H4 (cell line): ENCODE measurements at places on chromosomes 5 and 9. TPM values are rescaled to one million over a fixed set of nuclear protein-coding genes. Genes with fewer than 3 reads are reported as not detected.

GRCh38 chr5:83931969-83932368, 211.3 kb upstream of the HAPLN1 start:
- no peak for DNase-seq

- DNase-seq: no peak
These were observed 63.8 kb upstream of the RARS1 start for GRCh38 chr5:168422431-168422830.

GRCh38 chr9:126337729-126338372, 11.2 kb downstream of the MVB12B start:
- no peak for DNase-seq

DNA sequence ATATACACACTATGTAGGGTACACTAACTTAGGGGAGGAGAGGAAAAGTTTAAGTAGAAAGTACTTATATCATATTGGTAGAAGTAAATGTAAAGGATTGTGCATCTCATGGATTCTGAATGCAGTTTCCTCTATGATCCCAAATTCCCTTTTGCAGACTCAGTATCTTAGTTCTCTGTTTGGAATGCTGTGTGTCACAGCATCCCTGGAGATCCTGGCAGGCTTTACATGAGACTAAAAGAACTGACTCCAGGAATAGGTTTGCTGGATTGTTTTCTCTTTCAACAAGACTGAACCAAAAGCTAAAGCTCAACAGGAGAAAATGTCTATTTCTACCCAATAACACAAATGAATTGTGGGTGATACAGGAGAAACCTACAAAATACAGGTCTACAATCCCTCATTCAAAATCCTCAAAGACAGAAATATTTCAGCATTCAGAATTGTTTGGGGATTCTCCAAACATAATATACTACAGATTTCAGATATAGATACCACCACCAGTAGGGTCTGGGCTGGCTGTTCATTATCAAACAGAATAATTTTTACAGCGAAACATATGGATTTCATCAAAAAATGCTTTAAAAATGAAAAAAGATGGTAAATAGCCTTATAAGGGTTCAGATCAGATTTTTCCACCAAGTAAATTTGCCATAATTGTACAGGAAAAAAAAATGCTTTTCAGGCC, 324.7 kb upstream of the GRAMD2B start:
- DNase-seq: no peak

GRCh38 chr5:17401470-17402288, 96.4 kb upstream of the TAF11L2 start:
- no peak for DNase-seq

GRCh38 chr5:123810253-123810652, 298.3 kb downstream of the CSNK1G3 start:
- no peak for DNase-seq

DNA sequence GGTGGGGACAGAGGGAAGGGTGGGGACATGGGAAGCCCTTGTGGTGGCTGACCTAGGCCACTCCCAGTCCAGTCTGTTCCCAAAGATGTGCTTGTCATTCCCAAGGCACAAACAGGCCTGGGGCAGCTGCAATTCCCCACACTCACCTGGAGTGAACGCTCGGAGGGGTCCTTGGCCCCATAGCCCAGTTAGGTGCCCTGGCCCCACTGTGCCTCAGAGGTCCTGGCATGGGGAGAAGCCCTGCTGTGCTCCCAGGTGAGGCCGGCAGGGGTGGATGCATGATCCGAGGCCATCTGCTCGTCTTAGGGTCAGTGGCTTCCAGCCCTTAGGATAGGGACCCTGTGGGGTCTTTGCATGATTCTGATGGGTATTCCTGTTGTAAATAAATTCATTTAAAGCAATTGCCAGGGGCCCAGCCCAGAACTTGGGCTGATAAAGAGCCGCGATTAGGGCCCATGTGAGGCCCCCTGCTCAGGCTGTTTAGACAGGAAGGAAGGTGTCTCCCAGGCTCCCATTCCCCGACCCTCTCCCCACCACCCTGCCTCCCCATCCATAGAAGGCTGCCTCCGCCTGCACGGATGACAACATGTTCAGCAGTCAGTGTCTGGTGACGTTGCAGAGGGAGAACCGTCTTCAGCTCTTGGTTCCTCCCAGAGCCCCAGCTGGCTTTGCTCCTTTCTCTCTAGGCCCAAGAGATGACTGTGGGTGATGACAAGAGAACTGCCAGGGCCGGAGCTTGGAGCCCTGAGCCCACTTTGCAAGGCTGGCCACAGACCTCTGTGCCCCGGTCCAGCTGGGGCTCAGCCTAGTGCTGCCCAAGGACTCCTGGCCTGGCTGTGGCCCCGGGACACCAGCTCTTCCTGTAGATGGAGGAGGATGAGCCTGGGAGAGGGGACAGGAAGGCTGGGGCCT, 28.4 kb upstream of the IRX4 start:
- no peak for DNase-seq

GRCh38 chr5:77155179-77155785, 55.2 kb upstream of the PDE8B start:
- no peak for DNase-seq

DNA sequence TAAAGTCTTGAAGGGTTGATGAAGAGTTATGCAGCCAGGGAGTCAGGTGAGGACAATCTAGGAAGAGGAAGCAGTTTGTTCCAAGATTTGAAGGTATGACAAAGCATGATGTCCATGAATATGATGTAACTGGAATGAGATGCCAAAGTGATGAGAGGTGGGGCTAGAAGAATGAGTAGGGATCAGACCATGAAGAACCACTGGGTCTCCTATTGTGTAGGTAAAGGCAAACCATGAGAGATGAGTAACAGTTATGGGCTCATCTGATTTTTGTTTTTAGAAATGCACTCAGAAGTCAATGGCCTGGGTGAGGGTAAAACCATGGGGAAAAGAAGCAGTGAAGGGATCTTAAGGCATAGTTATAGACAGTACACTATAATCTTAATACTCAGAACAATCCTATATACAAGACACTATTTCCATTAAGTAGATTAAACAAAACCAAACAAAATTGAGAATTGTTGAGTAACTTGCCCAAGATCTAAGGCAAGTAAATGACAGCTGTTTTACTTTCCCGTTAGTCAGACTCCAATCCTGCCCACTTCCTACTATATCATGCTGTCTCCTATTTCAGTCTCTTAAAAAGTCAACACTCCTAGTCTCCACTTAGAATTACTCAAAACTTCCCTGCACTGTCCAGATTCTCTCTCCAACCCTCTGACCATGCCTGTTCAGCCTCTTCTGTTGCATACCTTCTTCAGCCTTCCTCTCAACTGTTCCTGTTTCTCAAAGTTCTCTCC, 393.8 kb upstream of the MEF2C start:
- peak; percentile 19 for DNase-seq

DNA sequence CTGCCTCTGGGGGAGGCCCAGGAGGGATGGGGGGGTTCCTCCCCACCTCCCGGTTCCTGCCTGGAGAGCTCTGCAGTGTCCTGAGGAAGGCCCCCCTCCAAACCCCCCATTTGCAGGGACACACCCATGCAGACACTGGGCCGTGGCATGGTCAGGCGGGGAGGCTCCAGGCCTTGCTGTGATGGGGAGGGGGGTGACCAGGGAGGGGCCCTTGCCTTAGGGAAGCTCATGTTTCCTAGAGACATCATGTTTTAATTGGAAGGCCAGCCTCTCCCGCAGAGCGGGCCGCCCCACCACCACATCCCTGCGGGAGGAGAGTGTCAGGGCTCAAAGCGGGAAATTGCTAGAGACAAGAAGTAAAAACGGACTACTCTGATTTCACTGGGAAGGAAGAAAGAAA, 12.0 kb downstream of the PRRX2 start:
- DNase-seq: no peak

DNA sequence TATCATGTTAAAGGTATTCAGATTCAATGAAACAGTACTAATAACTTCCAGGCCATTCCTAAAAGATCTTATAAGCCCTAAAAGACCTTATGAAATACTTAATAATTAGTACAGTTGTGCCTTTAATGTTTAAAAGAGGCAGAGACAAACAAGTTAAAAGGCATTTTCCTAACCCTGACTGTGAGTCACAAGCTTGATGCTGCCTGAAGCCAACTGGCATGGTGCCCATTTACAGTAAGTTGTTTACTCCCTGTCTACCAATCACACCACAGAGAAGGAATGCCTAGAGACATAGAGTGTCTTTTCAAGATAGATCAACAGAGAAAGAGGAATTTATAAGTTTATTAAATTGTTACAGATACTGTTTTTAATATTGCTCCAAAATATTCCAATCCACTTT, 47.8 kb downstream of the NR3C1 start:
- DNase-seq: peak; percentile 95

DNA sequence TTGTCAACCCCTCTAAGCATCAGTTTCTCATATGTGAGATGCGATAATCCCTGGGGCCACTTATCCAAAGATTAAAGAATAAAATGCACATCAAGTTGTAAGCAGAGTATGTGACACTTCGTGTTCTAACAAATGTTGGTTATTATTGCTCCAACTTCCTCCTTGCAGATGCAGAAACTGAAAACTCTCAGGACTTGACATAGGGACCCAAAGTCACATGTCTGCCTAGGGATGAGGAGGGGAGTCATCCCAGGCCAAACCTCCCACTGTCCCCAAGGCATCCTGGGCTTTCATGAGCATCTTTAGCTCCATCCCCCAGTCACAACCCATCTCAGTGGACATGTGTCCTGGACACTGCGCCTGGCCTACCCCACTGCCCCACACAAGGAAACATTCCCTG, 27.5 kb upstream of the SYK start:
- no peak for DNase-seq

DNA sequence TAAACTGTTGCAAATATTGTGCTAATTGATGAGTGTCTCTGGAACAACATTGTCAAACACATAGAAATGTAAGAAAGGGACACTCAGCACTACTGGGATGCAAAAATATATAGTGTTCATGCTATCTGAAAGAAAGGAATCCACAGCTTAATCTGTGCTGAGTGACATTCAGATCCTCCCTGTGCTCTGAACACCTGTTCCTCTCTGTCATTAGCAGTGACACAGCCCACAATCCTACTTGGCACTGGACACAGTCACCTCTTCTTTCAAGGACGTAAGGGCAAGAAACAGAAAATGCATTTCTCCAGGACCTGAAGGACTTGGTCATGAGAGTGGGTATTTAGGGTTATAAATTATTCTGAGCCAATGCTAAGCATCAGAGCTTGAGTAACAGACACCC, 121.4 kb upstream of the SV2C start:
- DNase-seq: no peak

DNA sequence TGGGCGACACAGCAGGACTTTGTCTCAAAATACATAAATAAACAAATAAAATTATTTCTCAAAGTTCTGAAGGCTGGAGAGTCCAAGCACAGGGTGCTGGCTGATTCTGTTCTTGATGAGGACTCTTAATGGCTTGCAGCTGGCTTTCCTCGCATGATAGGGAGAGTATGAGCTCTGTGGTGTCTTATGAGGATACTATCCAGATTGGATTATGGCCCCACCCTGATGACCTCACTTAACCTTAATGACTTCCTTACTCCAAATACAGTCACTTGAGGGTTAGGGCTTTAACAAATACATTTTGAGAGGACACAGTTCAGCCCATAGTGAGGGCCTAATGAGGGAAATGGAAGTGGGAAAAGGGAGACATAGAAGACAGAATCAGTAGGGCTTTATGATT, 87.7 kb downstream of the FOCAD start:
- DNase-seq: no peak

DNA sequence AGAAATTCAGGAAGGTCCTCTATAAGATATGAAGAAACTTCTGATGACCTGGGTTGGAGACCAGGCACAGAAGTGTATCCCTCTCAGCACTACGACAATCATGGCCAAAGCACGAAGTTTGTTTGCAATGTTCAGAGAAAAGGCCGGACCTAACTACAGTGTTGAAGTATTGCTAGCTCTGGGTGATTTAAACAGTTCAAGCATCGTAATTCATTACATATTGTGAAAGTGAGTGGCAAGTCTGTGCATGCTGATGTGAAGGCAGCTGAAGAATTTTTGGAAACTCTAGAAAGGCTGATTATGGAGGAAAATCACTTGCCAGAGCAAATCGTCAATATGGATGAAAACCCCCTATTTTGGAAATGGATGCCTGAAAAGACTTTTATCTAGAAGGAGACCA, 67.2 kb upstream of the PANK3 start:
- DNase-seq: no peak

DNA sequence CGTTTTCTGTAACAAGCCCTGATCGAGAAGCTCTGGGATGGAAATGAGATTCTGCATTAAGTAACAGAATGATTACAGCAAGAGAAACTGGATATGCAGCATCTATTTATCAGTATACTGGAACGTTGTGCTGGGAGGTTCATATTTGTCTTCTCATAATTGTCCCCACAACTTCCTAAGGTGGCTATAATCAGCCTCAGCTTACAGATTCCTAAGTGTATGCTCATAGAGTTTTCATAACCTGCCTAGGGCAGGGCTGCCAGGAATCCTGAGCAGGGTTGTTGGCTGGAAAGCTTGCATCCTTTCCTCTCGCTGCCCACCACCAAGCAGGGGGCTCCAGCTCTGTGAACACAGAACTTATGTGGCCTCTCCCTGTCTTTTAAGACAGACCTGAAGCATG, 70.2 kb downstream of the FNBP1 start:
- no peak for DNase-seq

- DNase-seq: no peak
These were observed 246.3 kb upstream of the TAS2R1 start for GRCh38 chr5:9876451-9876850.

GRCh38 chr9:37963936-37964739, 60.2 kb upstream of the SLC25A51 start:
- DNase-seq: peak; percentile 55

The ENTREP1 gene
- total RNA-seq: 0.08 TPM in 1 of 2 replicates, not detected in the other

The SPATA31A7 gene
- total RNA-seq: not detected in 2 replicates

The GAPT gene
- not detected in 2 replicates for total RNA-seq

The ADAMTS13 gene
- 0.06 and 0.12 TPM in 2 replicates for total RNA-seq

The THOC3 gene
- total RNA-seq: 81.3 and 95.1 TPM in 2 replicates

The SH3TC2 gene
- 0.95 and 2.1 TPM in 2 replicates for total RNA-seq

The NAIP gene
- 0.49 and 0.60 TPM in 2 replicates for total RNA-seq

The FRRS1L gene
- not detected in 2 replicates for total RNA-seq

The TAF11L2 gene
- not detected in 2 replicates for total RNA-seq

The FGD3 gene
- not detected in 2 replicates for total RNA-seq

The LOX gene
- 16.3 and 19.2 TPM in 2 replicates for total RNA-seq

The SLC34A1 gene
- not detected in 2 replicates for total RNA-seq

The ZNF782 gene
- total RNA-seq: 1.5 and 2.7 TPM in 2 replicates
